T-helper 22 cell (primary cell): ENCODE measurements at places on chromosomes 16 and 17.

- no peak for DNase-seq
Observed at GRCh38 chr16:53785044-53785443, 81.1 kb downstream of the FTO start.

DNA sequence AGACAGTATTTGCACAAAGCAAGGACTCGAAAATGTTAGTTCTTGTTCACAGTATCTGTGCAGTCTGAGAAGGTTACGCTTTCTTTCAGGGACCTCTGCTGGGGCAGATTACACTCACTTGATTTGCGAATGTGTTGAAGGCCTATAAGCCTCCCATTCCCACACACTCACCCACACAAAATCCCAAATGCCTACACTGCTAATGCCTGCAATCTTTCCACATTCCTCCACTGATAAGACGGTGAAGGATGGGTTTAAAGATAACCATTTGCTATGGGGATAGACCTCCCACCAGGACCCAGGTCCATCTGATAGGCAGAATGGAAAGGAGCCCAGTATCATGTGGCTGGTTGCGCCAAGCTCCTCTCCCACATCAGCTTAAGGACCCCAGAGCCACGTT is 394.9 kb upstream of the SALL1 start:
- no peak for DNase-seq

- DNase-seq, result no peak
Observed at GRCh38 chr16:68374246-68374805, 63.5 kb downstream of the PRMT7 start.

GRCh38 chr17:75722076-75722475 is 817 bp downstream of the ITGB4 start:
- no peak for DNase-seq

GRCh38 chr16:72025404-72026114 is 17.0 kb downstream of the DHODH start:
- DNase-seq, result no peak

- no peak for DNase-seq
Observed at GRCh38 chr17:78915872-78916632, 9.1 kb downstream of the TIMP2 start.

DNA sequence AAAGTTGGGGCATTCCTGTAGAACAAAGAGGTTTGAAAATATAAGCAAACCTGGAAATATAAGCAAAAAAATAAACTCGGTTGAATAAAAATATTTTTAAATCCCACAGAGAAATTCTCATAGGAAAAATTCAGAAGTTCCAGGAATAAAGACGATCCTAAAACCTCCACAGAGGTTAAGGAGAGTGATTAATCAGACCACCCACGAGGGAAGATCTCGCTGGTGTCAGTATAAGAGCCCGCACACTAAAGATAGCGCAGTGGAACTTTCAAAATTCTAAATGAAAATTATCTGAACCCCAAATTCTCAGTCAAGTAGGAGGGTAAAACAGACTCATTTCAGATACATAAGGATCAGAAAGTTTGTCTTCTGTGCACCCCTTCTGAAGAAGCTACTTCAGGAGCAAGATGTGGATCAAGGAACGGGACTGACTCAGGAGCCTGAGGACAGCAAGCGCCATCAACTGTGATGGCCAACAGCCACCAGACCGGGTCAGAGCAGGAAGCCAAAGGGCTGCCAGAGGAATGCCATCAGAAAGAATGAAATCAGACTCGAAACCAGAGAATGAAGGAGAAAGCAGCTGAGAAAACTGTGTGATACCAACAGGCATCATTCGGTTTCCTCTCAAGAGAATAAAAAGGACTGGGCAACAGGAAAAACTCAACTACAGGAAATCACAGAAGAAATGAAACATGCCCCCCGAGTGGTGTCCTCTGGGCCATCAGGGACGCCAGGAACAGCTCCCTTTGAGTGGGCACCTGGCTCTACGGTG is 66.9 kb downstream of the CYTH1 start:
- DNase-seq, result no peak

GRCh38 chr17:13759518-13760335 is 158.0 kb upstream of the HS3ST3A1 start:
- no peak for DNase-seq

- no peak for DNase-seq
Observed at GRCh38 chr16:83010776-83011720, 384.3 kb downstream of the CDH13 start.

GRCh38 chr16:22670044-22670536 is 143.9 kb upstream of the HS3ST2 start:
- DNase-seq, result no peak

GRCh38 chr16:14300705-14301168 is 229.6 kb downstream of the MRTFB start:
- DNase-seq, result no peak

- DNase-seq, result no peak
Observed at GRCh38 chr16:18945233-18945632, 19.0 kb upstream of the SMG1 start.

DNA sequence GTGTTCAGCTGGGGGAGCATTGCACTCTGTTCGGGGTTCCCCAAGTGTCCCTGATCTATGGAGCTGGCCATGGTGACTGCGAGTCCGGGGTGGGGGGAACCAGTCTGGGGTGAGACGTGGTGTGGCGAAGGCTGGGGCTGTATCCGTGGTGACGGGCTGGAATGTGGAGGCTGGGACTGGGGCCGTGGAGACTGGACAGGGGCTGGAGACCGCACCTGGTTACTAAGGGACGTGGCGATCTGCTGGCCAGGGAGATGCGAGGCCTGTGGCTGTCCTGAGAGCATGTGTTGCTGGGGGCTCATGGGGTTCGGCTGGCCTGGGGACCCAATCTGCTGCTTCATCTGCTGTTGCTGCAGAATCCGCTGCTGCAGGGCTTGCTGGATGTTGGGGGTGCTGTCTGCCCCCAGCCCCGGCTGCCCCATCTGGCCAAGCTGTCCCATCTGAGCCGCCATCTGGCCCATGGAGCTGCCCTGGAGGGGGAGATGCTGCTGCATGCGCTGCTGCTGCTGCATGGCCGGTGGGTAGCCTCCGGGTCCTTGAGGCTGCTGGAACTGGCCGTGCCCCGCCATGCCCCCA is 10.6 kb upstream of the TRAP1 start:
- no peak for DNase-seq
